ENCODE measurements at places on chromosomes 13 and 19. TPM values are rescaled to one million over a fixed set of nuclear protein-coding genes. Genes with fewer than 3 reads are reported as not detected.

DNA sequence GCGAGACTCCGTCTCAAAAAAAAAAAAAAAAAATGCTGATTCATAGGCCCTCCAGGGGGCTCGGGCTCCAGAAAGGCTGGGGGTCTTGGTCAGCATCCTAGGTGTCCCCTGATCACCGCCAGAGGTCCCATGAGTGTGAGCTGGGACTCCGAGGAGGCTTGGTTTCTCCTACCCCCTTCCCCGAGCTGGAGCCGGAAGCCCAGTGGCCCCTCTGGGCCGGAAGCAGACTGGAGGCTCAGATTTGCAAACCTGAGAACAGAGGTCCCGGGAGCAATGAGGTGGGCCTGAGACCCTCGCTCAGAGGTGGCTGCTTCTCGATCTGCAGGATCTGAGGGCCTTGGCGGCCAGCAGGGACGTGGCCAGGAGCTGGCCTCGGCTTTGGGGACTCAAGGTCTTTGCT lies 41.5 kb downstream of the EFNA2 start:
- DNase-seq: no peak

DNA sequence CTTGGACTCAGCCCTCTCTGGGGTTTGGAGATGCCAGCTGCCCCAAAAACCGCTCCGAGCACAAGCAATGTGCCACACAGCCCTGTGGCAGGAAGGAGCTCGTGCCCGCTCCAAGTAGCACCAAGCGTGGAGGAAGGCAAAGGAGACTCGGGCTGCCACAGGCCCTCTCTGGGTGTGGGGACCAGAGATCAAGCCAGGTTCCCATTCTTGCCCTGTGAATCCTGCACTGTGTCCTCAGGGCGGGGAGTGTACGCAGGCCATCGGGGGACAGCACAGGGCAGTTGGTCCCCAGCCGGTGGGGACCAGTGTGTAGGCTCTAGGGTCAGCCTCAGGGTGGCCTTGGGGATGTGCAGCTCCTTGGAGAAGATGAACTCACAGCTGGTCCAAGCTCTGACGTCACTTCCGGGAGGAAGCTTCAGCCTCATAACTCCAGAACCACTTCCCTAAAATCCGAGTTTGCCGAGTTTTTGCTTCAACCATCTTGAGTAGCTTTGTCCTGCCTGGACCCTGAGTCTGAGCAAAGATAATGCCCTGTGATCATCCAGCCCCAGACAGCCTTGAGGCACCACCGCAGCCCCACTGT lies 9.3 kb upstream of the CPAMD8 start:
- no peak for DNase-seq

GRCh38 chr13:73321043-73321442 lies 262.2 kb downstream of the KLF5 start:
- DNase-seq: no peak

The FBN3 gene
- not detected for total RNA-seq

The LILRB1 gene
- total RNA-seq: not detected

GRCh38 chr13:42969565-42970172 lies 22.4 kb downstream of the EPSTI1 start:
- DNase-seq: peak; percentile 88

DNA sequence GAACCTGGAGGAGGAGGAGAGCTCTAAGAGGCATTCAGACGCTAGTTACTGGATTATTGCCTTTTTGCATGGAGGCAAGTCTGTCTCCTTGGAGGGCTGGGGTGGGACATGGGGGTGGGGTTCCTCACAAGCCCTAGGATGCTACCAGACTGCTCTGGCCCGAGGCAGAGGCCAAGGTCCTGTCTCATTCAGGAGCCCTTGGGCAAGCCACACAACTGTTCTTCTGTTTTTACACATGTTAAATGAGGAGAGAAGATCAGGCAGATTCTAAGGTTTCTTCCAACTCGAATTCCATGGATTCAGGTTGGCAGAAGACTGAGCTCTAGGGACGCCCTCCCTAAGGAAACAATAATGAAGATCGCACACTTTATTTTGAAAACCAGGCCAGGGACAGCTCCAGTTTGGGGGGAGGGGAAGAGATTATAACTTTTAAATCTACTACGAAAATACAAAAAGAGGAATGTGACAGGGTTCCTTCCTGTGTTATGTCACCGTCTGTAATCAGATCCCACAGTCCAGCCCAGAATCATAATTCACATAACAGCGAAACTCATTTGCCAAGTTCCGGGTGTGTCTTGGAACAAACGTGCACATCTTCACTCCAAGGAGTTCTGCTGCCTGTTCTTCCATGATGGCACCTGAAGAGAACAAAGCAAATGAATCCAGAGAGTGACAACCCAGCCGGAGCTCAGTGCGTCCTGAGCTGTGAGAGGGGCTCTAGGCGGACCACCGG lies 25.2 kb downstream of the IL17D start:
- DNase-seq: no peak

DNA sequence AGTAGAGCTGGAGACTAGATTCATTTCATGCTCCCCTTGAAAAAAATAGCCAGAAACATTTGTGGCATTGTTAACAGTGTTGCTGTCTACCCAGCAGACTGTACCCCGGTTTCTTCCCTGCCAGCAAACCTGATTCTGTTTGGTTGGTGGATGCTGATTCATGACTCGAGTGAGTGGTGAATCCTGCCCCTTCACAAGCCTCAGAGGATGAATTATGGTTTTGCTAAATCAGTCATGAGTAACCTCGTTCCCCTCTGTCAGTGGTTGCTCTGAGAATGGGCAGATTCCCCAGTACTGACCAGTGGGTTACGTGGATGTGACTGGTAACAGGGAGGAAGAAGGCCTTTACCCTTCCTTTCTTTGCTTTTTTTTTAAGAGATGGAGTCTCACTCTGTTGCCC lies 10.1 kb downstream of the NLRP12 start:
- no peak for DNase-seq

GRCh38 chr19:11766597-11767591 lies at the start of gene ZNF441:
ZNF441 (plus strand) TSS chr19:11767000; CDS start chr19:11767194, 194 bp downstream.
- DNase-seq: peak; percentile 99

DNA sequence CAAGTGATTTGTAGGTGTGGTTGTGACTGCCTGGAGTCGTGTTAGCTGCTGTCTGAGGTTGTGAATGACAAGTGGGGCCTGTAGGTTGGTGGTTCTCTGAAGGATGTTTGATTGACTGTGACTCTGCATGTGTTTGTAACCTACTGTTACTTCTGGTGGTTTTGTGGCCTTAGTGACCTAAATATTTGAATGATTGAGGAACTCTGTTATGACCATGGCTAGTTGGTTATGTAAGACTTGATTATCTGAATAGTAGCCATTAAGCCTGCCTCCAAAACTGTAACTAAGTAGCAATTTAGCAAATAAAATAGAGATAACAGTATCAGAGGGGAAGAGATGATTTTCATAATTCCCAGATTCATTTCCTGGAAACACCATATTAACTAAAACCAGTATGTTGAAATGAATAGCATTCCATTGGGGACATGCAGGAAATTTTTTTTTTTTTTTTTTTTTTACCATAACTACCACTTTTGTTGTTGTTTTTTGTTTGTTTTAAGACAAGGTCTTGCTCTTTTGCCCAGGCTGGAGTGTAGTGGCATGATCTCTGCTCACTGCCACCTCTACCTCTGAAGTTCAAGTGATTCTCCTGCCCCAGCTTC lies 865 bp downstream of the ZNF382 start:
- DNase-seq: no peak

GRCh38 chr13:25977671-25978070 lies 74.1 kb downstream of the SHISA2 start:
- no peak for DNase-seq

The ZFP14 gene
- total RNA-seq: 1.5 TPM

The SYT5 gene
- total RNA-seq: 6.8 TPM

The ZNF536 gene
- 0.38 TPM for total RNA-seq

DNA sequence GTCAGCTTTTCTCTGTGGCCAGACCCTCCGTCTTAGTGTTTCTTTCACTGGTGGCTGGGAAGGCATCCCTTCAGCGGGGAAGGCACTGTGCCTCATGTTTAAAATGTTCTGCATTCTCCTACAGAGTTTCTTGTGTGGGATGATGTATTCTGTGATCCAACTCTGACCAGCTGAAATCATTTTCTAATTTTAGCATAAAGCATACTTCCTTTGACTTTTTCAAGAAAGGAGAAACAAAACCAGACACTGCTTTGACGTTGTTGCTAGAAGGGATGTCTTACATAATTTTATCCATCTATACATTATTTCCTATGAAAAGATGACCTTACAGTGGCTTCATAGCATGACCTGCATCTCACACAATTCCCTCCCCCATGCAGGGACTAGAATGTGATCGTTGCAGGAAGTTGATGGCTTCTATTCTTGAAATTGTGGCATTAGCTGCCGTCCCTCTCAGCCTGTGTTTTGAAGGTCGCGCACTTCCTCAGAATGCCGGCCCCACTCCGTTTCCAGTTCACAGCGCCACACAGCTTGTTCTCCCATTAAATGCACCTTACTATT lies 38.6 kb upstream of the TEX29 start:
- no peak for DNase-seq

DNA sequence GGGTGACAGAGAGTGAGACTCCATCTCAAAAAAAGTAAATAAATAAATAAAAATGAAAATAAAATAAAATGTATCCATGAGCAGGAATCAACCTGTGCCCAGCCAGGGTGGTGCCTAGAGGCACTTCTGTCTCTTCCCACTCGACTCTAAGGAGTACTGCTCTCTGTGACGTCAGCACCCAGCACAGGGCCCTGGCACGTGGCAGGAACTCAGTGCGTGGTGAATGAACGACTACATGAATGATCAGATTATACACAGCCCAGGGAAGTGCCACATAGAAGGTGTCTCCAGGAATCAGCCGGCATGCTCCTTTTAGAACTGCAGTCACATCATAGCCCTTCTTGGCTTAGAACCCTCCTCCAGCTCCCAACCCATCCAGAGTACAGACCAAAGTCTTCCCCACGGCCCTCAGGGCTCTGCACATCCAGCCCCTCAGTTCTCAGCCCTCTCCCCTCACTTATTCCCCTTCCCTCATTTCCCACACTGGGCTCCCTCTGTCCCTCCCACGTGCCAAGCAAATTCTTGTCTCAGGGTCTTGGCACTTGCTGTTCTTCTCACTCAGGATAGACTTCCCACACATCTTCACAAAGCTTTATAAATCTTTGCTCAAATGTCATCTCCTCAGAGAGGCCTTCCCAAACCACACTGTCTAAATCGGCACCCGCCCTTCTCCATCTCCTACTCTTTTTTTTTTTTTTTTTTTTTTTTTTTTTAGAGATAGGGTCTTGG lies 4.2 kb downstream of the CLIP3 start:
- no peak for DNase-seq

DNA sequence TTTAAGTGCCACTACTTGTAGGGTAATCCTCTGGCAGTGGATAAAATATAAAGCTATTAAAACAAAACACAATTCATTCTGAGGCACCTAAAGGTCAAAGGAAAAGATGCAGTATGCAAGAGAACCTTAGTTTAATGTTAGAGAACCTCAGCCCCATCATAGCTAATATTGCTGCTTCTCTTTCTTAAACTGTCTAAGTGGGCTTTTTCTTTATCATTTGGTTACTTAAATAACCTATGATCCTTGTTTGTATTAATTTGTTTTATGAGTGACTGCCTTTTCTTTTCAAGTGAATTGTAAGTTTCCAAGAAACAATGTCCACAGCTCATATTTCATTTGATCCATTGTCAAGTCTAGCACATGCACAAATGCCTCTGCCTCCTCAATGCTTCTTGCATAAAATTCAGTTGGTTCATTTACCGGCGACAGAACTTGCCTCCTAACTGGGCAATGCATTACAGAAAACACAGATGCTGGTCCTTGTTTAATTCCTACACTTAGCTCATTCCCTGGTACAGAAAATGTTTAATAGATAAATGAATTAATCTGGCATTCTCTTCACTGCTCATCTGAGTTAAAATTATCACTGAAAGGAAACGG lies 1049.8 kb downstream of the OLFM4 start:
- DNase-seq: no peak

- DNase-seq: no peak
Observed at GRCh38 chr13:64480672-64481071, 2749.5 kb downstream of the PCDH9 start.

The PLIN3 gene
- 74.9 TPM for total RNA-seq

The C1QTNF9B gene
- not detected for total RNA-seq

DNA sequence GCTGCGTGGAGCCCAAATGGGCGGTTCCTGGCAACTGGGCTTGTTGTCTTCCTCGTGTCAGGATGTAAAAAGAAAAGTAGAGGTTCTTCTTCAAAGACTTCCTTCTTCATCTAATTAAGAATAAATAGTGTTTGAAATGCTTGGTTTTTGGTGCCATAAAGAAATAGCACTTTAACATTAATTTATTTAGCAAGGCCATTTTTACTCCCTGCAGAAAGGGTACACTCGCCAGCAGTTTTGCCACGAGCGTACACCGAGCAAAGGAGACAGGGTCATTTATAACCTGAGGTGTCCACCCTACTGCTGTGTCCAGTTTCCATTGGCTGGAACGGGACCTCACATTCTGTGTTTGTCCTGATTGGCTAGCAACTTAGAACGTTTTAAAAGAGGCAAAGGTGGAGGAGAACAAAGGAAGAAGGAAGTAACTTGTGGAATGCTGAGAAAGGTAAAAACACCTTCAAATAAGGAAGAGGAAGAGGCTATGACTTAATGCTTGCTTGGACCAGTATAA lies 21.8 kb upstream of the OR10H1 start:
- DNase-seq: no peak

- peak; percentile 59 for DNase-seq
Observed at GRCh38 chr19:407511-408440, 1.2 kb downstream of the C2CD4C start.

The ZIM2 gene
- total RNA-seq: not detected

GRCh38 chr19:29485293-29485692 lies 40.5 kb upstream of the VSTM2B start:
- peak; percentile 72 for DNase-seq

DNA sequence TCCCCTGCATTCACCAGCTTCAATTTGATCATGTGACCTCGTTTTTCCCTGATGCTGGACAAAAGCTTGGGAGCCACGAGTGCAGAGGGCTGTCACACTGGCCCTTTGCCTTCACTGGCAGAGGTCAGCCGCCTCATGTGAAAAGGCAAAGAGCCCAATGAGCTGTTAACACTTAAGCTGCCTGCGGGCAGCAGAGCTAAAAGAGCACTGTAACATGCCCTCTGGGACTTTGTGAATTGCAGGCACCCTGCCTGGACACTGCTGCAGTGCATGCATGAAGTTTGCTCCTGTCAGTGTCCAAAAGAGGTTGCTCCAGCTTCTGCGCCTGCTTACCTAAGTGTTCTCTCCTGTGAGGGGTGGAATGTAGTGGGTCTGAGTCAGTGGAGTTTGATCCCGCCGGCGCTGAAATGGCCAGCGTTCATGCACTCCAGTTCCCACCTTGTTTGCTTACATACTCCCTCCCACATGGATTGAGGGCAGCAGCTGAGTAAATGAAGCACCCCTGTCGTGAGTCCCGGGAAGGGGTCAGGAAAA lies 193.7 kb downstream of the RFC3 start:
- no peak for DNase-seq

DNA sequence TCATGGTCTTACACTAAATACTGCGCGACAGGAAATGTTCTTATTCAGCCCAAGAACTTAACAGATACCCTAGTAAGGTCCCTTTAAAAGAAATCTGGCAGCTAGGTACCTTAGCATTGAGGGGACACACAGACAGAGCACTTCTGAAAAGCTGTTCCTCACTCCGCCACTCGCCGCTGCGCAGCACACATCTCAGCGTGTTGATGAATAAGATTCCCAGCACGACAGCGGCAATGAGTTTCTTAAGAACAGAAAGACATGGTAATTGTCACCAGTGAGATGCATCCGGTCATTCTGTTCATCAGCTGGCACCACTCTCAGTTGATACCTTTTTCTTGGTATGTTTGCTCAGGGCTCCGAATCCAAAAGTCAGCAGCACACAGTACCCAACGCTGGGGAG lies 39.9 kb downstream of the TMTC4 start:
- no peak for DNase-seq

Measured in suprapubic skin (tissue), 4 donors.